Stimulated activated CD4-positive, alpha-beta T cell treated with anti-CD3 and anti-CD28 coated beads, Interleukin-1b, Interleukin-23, amount 100 ng/mL, for 4 hours (primary cell): ENCODE measurements at places on chromosomes 12 and 14.

DNA sequence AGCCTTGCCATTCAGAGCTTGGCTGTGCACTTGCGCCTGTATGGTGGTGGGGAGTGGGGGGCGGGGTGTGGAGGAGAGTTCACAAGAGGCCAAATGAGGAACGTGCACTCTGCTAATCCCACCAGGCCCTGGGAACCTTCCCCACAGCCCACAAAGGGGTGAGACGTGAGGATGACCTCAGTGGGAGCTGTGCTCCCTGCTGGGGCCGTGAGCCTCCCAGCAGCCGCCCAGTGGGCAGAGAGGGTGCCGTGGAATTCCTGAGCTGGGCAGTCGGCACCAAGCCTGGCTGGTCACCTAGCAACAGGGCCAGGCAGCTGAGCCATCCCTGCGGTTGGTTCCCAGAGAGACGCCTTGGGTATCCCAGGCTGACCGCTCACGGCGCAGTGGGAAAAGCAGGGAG, 53.7 kb downstream of the CCNK start:
- DNase-seq: no peak

DNA sequence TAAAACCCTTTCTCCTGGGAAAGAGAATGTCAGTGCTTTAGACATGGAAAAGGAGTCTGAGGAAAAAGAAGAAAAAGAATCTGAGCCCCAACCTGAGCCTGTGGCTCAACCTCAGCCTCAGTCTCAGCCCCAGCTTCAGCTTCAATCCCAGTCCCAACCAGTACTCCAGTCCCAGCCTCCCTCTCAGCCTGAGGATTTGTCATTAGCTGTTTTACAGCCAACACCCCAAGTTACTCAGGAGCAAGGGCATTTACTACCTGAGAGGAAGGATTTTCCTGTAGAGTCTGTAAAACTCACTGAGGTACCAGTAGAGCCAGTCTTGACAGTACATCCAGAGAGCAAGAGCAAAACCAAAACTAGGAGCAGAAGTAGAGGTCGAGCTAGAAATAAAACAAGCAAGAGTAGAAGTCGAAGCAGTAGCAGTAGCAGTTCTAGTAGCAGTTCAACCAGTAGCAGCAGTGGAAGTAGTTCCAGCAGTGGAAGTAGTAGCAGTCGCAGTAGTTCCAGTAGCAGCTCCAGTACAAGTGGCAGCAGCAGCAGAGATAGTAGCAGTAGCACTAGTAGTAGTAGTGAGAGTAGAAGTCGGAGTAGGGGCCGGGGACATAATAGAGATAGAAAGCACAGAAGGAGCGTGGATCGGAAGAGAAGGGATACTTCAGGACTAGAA, 6.1 kb downstream of the PNN start:
- DNase-seq: no peak

GRCh38 chr14:22552001-22552826, 36.8 kb downstream of the DAD1 start:
- DNase-seq: no peak

DNA sequence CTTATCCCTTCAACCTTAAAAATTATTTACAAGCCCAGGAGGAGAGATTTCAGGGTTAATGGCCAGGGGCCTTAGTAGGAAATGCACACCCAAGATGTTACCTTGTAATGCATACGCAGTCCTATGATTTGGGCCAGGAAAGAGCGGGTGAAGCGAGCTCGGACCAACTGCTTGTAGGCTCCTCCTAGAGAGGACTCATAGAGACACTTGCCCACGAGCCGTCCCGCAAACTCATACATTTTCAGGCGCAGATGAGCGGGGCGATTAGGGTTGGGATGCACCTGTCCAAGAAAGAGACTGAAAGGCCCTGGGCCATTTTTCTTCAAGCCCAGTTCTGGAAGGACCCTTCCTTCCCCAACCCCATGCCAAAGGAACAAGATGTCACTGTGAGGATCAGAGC, 43.0 kb downstream of the AREL1 start:
- no peak for DNase-seq

- no peak for DNase-seq
Measured at GRCh38 chr14:30419037-30419436, 139.9 kb upstream of the G2E3 start.

GRCh38 chr12:90129366-90130030, 420.9 kb upstream of the ATP2B1 start:
- DNase-seq: no peak

- no peak for DNase-seq
Measured at GRCh38 chr14:54761835-54762234, 140.8 kb downstream of the GCH1 start.

DNA sequence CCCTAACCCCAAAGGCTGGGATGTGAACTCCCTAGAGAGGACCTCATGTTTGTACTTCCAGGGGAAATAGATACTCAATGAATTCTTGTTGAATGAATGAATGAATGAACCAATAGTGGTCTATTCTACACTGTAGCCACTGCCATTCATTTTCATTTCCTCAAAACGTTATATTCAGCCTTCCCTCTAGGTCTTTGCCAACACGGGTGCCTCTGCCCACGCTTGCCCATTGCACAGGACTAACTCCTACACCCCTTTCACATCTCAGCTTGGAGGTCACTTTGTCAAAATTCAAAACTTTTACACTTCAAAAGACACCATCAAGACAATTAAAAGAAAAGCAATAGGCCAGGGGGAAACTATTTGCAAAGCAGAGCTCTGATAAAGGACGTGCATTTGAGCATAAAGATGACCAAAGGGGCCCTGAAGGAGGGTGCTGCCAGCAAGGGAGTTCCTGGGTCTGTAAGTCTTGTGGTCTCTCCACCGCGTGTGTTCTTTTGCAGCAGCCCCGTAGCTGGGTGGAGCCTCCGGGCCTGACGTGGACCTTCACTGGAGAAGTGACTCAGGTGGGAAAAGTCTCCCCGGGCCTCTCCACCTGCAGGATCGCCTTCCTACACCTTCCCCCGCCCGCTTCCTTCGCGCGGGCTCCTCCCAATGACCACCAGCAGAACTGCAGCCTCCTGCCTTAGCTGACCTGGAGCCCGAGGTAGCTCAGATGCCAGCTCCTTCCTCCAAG, 31.5 kb downstream of the TMEM63C start:
- DNase-seq: no peak

DNA sequence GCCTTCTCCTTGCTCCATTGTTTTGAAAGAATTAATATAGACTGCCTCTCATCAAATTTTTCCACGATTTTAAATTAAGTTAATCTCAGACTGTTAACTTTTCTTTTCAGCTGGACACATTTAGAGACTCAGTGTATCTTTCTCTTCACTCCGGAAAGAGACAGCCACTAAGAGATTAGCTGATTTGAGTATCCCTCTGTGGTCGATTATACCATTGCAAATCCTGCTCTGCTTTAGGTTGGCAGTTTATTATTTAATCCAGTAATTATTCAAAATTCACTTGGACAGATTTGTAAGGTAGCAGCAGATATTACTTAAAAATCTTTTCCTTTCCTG, 588 bp upstream of the TWF1 start:
- no peak for DNase-seq
